Amygdala (tissue), 56 donors: ENCODE measurements at places on chromosomes 13 and 19.
A peak's percentile ranks its signal among the peaks of the same experiment; 100 is the strongest.

DNA sequence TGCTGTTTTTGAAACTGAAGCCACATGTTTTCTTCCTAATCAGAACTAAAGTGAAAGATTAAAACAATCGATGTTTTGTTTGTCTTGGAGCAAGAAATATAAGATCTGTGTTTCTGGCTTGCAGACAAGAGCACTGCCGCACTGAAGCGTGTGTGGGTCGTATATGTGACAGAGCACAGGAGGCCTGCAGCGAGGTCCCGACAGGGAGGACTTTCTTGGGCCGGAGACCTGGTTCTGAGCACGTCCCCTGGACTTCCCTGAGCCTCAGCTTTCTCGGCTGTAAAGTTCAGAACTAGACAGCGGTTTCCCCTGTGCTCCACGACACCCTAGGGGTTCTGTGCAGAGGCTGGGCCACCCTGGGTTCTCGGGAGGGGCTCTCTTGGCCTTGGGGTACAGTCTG, 60.5 kb downstream of the GADD45B start:
- no peak for DNase-seq

GRCh38 chr19:51181913-51182419, 39.9 kb downstream of the SIGLEC7 start:
- DNase-seq: no peak

GRCh38 chr13:42048342-42048683, at the start of gene DGKH:
Gene DGKH (plus strand): TSS chr13:42048648. CDS start chr13:42048774, 126 bp downstream.
- DNase-seq: peak; percentile 37

DNA sequence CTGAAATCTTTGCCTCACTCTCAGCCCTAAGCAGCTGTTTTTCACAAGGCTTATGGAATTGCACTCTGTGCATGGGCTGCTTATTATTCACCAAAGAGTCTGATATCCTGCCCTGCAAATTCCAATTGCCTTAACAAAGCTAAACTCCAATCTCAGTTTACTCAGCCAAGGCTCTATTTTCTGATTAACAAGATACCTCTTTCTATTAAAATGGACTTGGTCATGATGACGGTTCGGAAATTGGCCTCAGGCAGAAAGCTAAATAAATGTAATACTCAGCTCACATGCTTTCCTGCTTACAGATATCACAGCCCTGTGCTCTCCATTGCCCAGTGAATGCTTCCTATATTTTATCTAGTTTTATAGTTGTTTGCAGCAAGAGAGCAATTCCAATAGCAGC, 1270.8 kb downstream of the PCDH9 start:
- no peak for DNase-seq

GRCh38 chr13:98055623-98056022, 87.3 kb upstream of the FARP1 start:
- DNase-seq: no peak

GRCh38 chr19:55592391-55593090, 6.8 kb downstream of the FIZ1 start:
- no peak for DNase-seq

DNA sequence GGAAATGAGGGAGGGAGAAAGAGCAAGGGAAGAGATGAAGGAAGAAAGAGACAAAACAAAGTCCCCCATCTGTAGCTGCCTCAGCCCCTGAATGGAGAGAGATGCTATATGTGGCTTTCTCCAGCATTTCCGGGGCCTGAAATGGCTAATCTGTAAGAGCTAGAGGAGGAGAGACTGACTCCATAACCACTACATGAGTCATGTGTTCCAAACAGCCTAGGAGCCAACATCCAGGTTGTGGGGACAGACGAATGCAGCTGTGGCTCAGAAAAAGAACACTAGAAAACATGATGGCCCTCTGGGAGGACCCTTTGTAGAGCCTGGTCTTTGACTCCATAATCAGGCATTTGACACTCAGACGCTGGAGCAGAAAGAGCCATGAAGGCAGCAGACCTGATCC, 292.0 kb upstream of the ZNF507 start:
- DNase-seq: no peak

- no peak for DNase-seq
These were observed 153.6 kb upstream of the GPR12 start for GRCh38 chr13:26914148-26914547.

- DNase-seq: no peak
These were observed 48.6 kb downstream of the FAM124A start for GRCh38 chr13:51270623-51271415.

GRCh38 chr13:22800526-22801401, 380.0 kb upstream of the SGCG start:
- no peak for DNase-seq

DNA sequence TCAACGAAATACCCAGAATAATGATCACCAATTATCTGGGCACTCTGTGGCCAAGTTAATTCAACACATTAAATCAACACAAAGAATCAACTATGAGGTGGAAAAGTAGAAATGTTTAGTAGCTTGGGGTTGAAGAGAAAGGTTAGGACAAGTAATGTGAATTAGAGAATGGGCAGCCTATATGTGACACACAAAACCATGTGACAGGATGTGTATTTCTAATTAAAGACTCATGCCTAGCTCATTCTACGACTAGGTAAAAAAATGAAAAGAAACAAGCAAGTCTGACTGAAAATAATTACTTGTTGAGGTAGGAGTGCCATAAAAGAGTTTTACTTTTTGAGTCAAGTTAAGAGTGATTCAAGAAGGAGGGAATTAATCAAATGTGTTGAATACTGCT, 2646.0 kb upstream of the PCDH20 start:
- DNase-seq: no peak

DNA sequence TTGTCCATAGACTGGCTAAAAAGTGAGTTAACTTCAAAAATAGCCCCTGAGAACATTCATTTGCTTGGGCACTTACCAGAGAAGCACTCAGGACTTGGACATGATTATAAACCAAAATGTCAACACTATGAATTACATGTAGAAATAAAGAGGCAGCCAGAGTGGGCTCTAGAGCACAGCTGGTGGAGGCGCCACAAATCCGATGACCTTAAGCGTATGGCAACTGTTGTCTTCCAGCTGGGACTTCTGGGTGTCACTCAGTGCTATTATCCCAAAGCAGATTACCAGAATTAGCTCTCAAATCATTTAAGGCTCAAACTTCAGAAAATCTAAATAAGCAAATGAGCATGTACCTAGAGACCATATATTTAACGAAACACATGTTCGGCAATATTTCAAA, 1255.5 kb upstream of the SLC10A2 start:
- DNase-seq: no peak

DNA sequence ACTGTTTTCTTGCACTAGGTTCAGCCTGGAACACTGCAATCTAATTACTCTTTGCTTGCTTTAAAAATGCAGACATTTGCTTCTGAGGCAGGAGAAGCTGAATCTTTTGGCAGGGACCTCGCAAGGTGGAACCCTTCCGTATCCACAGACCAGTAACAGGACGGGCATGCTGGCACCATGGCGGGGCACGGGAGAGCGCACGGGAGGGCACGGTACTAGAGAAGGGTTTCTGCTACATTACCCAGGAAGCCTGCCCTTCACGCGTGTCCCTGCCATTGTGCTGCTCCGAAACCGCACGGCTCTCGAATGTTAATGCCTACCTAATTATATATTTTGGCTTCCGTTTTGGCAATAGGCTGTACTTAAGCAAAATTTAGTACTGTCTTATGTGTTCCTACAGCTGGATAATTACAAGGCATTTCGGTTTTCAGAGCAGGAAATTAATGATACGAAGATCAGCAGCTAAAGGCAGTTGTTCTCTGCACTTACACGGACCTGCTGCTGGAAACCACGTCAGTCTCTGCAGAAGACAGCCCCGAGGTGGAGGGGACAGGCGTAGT, 430.4 kb downstream of the IRS2 start:
- no peak for DNase-seq

DNA sequence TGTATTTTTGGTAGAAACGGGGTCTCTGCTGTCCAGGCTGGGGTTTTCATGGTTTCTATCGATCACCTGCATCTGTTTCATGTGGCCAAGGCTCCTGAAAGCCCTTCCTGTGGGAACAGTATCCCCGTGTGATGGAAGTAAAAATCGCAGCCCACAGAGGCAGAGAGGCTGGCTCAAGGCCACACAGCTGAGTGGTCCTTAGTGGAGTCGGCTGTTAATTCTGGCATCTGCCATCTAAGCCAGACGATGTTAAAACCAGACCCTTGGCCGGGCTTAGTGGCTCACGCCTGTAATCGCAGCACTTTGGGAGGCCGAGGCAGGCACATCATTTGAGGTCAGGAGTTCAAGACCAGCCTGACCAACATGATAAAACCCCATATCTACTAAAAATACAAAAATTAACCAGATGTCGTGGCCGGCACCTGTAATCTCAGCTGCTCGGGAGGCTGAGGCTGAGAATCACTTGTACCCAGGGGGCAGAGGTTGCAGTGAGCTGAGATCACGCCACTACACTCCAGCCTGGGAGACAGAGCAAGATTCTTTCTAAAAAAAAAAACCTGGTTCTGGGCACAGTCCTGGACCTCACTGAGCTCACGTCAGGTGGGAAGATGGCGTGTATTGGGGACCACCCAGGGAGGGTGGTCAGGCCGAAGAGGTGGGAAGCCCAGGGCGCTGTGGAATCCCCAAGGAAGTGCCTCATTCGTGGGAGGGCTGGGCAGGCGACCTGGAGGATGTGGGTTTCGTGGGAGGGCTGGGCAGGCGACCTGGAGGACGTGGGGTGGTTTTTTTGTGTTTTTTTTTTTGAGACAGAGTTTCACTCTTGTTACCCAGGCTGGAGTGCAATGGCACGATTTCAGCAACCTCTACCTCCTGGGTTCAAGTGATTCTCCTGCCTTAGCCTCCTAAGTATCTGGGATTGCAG, 18.5 kb upstream of the MISP start:
- no peak for DNase-seq

DNA sequence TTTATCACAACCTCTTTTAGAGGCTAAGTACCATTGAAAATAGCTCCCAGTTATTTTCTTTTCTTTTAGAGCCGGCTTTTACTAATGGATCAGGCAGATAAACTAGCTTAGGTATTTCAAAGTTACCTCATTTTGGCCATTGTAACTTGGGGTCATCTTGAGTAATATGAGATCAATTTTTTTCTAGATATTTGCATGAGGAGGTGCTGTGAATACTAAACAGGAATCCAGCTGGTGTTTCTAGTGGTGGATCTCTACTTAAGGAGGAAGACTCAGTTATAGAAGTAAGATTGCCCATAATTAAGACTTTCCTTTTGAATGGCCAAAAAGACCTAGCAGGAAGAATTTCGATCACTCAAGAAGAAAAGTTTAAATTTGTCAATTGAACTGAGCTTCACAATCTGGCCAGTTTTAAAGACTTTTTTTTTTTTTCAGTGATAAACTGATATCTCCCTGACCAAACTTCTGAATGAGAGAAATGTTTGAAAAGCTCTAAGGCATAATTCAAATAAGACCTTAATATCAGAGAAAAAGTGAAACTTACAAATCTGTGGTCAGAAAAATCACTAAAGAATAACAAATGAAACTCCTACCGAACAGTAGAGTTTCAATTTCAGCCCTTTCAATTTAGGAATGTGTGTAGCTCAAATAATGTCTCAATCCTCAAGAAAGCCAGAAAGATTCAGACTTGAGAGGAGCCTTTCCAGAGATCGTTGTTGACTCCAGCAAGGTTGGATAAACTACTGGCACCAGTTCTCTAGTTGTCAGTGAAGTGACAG, 11.6 kb upstream of the NAA16 start:
- no peak for DNase-seq

DNA sequence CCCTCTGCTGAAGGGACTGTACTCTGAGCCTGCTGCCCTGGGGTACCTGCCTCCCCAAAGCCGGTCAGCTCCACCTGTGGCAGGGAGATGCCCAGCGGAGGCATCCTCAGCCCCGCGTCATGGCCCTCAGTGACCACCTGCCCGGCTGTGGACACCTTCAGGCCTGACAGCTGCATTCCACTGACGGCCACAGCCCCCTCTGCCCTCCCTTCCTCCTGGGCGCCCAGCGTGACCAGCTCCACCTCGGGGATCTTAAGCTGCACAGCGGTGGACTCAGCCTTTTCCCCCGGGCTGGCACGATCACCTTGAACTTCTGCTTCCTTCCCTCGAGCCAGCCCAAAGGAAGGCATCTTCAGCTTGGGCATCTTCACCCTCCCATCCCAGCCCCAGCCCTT, 4.8 kb upstream of the HIPK4 start:
- no peak for DNase-seq

- no peak for DNase-seq
These were observed 86.2 kb downstream of the CAB39L start for GRCh38 chr13:49357694-49358093.

GRCh38 chr19:1026783-1027649, 608 bp downstream of the CNN2 start:
- DNase-seq: no peak

- DNase-seq: no peak
These were observed 40.6 kb upstream of the ZNF681 start for GRCh38 chr19:23799321-23799720.

DNA sequence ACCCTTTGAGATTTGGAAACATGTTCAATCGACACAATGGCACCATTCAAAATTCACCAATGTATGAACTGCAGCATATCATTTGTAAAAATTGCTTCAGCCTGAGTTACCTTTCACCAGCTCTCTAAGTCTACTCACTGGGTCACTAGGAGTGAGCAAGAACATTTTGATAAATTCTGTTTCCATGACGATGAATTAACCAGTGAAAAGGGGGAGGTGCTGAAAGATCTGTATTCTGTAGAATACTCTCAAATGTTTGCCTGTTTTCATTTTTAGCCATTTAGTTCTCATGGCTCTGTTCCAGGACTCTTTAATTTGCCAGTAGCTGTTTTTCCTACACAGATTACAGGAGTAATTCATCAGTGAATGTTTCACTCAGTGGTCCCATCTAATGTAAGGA, 883.4 kb downstream of the DIAPH3 start:
- DNase-seq: no peak

- DNase-seq: no peak
These were observed 58.1 kb downstream of the TUBA3C start for GRCh38 chr13:19123502-19123901.

DNA sequence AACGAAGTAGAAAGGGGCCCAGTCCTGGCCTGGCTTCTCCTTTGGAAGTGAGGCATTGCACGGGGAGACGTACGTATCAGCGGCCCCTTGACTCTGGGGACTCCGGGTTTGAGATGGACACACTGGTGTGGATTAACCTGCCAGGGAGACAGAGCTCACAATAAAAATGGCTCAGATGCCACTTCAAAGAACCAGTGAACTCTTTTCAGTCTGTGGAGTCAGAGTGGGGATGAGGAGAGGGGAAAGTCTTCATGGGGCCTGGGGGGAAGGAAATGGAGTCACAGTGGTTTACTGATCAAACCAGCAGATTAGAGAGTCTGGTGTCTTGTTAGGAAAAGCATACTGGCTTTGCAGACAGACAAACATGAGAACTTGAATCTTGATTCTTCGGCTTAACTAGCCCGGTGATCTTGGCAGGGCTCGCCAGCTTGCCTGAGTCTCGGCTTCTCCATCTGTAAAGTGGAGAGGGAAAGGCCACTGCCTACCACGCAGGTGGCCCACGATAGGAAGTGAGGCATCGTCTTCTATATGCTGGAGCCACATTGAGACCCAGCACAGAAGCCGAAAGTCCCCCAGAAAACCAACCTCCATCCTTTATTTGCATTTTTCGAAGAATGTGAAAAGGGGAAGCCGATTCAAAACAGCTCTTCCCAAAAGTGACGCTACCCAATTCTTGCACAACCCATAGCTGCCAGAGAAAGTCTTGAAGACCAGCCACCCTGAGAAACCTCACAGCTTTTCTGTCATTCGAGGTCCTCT, at the start of gene FFAR1:
FFAR1 (plus strand) TSS at position 732 of the 759 bp plus-strand sequence. CDS start 3,650 bp downstream, outside the sequence.
- no peak for DNase-seq
